HCEC 1CT (cell line): ENCODE measurements at places on chromosomes 4 and X.

- no peak for DNase-seq
These were observed 156.4 kb downstream of the AMELX start for GRCh38 chrX:11449613-11450012.

DNA sequence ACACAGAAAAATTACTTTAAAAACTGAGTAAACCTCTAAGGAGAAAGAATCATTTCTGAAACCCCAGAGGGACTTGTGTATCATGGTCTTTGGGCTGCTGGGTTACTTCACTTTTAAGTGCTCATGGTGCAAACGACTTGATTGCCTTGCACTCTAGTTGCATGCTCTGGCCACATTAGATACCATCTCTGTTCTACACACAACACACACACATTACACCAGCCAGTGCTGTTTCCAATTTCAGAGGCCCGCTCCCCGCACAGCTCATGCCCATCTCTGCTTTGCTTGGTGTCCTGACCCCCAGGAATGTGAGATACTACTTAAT lies 2.1 kb downstream of the PPP3CA start:
- DNase-seq: no peak

DNA sequence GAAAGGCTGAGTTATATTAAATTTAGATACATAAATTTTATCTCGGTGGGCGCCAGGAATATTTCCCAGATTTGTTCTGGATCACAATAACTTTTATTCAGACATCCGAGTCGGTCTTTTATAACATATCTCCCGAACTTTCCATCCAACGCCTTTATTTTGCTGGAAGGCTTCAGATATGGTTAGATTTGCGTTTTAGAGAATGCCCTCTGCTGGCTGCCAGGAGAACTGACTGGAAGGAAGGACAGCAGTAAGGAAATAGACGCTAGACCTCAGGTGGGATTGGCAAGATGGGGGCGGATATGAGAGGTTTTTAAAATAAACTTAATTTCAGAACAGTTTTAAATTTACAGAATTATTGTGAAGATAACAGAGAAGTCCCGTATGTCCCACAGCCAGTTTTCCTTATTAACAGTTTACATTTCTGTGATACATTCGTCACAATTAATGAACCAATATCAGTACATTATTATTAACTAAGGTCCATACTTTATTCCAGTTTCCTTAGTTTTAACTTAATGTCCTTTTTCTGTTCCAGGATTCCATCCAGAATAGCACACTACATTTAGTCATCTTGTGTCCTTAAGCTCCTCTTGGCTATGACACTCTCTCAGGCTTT lies 4.6 kb upstream of the KANTR start:
- DNase-seq: peak; percentile 54

DNA sequence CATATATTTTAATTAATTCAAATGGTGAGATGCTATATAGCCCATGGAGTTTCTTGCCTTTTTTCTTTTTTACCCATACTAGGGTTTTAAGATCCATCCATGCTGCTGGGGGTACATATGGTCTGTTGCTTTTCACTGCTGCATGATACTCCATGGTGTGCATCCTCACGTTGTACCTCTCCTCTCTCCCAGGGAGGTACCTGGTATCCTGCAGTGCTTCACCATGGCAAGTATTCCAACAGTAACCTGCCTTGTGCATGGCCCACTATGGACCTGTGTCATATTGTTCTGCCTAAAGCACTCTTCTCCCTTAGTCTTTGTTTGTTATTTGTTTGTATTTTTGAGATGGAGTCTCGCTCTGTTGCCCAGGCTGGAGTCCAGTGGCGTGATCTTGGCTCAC lies 114.3 kb upstream of the GPC4 start:
- no peak for DNase-seq

- DNase-seq: peak; percentile 58
These were observed 17.8 kb upstream of the CXCL3 start for GRCh38 chr4:74056114-74056857.

- no peak for DNase-seq
These were observed 1.5 kb upstream of the SLC16A2 start for GRCh38 chrX:74419864-74420195.

DNA sequence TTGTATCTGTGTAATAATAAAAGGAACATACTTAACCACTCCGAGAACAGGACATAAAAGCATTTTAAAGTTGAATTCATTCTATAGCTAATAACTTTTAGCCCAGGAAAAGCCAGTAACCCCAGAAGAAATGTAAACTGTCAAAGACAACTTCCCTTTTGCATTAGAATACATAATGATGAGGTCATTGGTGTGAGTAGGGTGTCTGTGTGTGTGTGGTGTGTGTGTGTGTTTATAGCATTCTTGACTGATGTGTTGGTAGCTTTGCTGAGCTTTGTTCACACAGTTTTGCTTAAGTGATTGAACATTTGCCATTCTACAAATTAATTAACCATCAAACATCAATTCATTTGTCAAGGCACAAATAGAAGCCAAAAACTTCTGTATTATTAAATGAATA lies 559.6 kb downstream of the ARAP2 start:
- DNase-seq: no peak

DNA sequence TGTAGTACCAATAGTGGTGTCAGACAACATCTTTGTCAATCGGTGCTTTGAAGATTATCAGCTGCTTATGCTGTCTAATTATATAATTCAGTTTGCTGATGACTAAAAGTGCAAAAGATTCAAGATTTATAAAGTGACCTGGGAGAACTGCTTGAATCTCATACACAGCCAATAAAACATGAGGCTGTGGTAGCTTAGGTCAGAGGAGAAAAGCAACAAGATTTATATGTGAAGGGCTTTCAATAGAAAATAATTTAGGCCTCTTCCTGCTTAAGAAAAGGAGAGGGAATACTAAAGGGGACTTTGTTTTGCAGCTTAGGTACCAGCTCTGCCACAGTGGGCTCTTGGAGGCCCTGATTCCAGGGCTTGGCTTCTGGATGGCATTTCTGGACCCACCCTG lies 111.0 kb upstream of the MAD2L1 start:
- no peak for DNase-seq

DNA sequence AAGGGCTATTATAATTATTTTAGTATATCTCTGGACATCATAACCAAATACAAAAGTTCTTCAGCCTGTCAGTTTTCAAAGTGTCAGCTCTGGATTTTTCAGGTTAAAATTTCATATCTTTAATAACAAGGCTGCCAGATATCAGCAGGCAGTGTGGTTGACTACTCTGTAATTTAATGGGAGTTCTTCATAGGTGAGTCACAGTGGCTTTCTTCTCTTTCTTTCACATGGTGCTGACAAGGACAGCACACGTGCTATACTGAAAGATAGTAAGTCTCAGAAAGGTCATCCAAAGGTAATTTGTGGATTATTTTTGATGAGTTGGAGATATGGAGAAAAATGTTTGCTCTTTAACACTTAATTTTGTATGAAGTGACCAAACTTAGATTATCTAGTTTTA lies 43.2 kb downstream of the GALNT7 start:
- DNase-seq: peak; percentile 63

DNA sequence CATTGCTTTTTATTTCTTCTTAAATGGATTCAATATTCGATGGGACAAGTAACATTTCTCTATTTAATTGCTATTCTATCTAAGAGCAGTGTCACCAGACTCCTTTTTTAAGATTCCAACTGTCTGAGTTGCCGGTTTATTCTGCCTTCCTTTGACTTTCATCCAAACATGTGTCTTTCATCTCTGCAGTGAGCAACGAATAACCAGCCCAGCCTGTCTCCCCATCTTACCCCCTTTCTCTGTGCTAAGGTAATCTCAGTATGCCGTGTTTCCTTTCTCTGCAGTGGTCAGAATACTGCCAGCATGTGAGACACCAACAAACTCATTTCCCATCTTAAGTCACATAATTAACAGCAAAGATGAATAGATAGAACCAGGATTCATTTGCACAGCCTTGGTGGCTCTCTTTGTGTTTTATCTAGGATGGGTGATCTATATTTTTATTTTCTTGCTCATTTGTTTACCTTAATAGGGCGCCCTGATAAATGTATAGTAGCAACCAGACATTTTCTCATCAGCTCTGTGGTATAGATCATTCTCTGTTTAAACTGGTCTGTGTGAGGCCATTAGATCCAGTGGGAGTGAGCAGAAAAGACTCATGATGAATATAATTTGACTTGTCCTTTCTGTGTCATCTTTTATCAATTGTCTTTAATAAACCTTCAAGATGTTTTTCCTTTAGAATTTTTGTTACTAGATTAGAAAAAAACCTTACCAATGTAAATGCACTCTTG lies 394.8 kb upstream of the IGFBP7 start:
- no peak for DNase-seq

DNA sequence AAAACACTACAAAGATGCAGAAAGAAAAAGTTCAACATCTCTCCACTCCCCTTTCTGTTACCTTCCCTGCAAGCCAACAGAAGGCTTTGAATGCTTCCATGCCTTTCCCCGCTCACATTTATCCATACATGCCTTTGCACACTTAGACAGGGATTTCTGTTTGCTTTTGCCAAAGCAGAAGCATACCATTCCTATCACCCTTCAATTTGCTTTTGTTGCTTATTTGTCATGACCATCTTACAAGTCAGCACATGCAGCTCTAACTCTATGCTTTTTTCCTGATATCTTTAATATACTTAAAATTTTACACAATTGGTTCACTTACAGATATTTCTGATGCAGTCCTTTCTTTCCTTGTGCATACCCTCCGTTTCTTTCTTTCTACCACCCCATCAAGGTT lies 169.6 kb downstream of the CORIN start:
- DNase-seq: no peak

- no peak for DNase-seq
These were observed 66.5 kb upstream of the ZFP42 start for GRCh38 chr4:187929024-187929423.

DNA sequence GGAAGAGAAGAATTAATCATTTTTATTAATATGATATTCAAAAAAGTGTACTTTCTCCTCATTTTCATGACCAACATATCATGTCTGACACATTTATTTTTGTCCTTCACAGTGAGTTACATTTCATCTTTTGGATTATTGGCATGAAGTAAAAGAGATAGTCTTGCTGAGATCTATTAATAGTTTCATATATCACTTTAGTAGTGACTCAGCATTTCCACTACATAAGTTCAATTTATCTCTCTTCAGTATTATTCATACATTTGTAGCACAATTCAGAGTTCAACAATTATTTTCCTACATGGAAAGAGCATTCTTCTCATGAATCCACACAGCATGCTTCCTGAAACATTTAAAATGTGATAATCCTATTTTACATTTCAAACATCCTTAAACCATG lies 1461.1 kb downstream of the TECRL start:
- DNase-seq: no peak
